ENCODE measurements at places on chromosomes 11 and 22.
A peak's percentile ranks its signal among the peaks of the same experiment; 100 is the strongest.

DNA sequence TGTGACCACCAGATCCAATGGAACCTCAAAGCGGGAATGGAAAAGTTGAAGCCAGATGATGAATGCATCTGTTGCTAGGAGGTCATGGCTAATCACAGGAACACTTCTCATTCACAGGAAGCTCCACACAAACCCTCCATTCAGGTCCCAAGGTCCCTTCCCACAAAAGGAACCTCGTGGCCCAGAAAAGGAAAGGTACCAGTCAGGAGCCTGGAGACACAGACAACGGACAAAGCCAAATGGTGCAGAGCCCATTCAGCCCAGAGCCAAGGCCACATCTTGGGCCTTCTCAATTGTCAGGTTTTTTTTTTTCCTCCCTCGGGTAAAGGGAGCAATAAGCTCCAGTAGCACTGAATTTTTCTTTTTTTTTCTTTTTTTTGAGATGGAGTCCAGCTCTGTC, 87.0 kb downstream of the FAM168A start:
- no peak for DNase-seq

DNA sequence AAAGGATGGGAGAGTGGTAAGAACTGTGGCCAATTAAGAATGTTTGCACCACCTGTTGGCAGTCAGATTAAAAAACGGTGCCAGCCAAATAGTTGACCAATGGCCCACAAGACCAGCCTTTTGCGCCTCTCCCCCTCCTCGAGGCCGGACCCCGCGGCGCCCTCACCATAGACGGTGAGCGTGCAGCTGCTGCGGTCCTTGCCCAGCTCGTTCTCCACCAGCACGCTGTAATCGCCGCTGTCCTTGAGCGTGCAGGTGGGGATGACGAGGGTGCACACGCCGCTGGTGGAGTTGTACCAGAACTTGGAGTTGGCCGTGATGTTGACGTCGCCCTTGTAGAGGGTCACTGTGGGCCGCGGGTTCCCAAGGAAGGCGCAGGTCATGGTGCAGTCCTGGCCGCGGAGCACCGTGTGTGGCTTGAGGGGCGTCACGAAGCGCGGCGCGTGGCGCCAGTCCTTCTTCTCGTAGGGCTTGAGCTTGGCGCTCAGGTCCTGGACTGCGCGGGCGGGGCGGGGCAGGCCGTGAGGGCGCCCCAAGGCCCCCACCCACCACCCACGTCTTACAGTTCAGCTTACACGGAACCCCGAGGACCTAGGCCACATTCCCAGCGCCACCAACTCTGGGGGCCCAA, 7.2 kb downstream of the TMEM86A start:
- no peak for DNase-seq

DNA sequence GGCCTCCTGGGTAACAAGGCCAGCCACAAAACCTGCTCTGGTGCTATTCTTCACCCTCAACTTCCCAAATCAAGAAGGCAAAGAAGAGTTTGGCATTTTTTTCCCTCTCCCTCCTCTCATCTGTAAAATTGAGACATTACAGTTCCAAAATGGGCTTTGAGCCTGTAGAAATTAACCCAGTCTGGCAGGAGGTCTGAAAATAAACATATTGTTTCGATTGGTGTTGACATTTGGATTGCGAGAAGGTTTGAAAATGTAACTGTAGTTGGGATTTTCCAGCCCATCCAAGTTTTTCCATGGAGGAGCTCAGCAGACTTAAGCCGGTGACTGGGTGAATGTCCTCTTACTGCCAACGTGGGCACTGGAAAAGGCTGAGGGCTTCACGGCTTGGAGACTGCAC, 35.0 kb upstream of the ALX4 start:
- DNase-seq = no peak

DNA sequence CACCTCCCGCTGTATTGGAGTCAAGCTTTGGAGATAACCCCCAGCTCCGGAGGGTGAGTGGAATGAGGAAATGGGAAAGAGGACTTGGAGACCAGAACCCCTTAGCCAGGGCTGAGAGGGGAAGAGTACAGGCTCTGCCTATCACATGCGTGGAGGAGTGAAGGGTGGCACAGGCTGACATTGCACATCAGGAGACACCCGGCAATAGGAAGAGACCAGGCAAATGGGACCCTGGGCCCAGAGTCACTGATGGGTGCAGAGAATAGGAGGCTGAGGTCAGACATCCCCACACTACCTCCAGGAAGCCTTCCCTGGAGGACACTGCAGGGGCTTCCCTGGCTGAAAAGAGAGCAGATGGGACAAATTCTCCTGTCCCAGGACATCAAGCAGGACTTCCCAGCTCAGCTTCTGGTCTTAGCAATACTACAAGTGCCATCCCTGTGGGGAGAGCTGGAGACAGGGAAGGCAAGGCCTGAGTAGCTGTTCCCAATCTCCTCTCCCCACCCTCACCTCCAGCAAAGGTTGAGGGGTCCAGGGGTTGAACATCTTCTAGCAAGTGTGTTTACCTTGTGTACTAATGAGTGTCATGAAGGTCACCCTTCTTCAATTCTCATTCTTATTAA, 160.7 kb downstream of the BUD13 start:
- no peak for DNase-seq

GRCh38 chr22:27473533-27473932, 328.0 kb downstream of the MN1 start:
- no peak for DNase-seq

- DNase-seq = no peak
These were observed 67.2 kb downstream of the ADM start for GRCh38 chr11:10371926-10372641.

DNA sequence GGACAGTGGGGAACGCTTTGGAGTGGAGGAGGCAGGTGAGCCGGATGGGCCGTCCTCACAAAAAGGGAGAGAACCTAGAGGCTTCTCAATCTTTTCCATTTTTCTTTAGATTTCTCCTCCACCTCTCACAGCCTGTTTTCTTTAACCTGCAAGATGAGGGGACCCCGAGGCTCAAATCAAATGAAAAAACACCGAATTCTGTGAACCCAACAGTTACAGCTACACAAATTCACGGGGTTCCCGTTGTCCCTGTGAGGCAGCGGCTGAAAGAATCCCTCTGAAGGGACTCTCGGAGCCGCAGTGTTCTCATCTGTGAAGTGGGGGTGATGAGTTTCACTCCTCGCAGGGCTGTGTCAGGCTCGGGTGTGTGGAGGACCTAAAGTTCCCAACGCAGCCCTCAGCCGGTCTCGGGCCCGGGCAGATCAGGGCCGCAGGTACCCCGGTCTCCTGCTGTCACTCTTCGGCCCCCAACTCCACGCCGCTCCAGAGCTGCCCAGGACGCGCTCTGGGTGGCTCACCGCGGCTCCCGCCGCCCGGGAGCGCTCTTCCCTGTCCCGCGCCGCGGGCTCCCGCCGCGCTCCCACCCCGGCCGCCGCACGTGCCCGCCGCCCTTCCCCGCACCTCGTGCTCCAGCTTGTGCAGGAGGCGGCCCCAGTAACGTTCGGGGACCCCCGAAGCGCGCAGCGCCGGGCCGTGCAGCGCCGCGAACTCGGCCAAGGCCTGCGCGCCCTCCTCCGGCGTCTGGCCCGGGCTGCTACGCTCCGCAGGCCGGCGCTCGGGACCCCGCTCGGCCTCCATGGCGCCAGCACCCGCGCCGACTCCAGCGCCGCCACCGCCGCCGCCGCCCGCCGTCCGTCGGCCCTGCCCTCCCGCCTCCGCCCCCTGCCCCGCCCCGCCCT, at the start of gene TTLL12:
TTLL12 (minus strand) TSS at position 863 of the 899 bp plus-strand sequence; CDS start at position 798, 65 bp downstream.
- DNase-seq = no peak

GRCh38 chr22:26477341-26477731, 6.2 kb downstream of the HPS4 start:
- DNase-seq = no peak

GRCh38 chr22:36938028-36938425, 24.6 kb downstream of the CSF2RB start:
- no peak for DNase-seq

DNA sequence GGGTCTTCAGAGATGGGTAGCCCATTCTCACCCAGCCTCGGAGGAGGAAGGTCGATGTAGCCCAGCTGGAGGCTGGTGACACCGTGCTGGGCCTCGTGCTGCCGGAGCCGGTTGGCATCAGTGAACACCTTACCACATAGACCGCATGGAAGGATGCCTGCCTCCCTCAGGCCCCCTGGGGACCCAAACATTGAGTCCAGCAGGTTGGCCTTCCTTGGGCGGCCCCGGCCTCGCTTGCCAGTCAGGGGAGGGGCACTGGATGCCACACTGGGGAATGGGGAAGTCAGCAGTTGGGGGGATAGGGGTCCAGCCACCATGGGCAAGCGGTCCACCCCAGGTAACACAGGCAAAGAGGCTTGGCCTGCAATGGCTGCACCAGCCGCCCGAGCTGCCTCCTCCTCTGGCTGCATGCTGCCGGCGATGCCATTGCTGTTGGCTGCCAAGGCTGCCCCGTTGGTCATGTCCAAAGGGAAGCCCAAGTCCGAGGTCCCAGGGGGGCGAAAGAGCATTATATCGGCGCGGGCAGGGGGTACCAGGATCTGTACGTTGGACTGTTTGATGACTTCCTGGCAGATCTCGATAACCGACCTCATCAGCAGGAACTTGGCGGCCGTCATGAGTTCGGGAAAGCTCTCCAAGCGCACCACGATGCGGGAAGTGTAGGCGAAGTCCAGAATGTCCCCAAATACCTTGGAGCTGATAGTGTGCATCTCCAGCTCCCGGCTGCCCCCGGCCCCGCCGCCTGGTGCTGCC, 1.4 kb downstream of the PATZ1 start:
- DNase-seq = no peak

DNA sequence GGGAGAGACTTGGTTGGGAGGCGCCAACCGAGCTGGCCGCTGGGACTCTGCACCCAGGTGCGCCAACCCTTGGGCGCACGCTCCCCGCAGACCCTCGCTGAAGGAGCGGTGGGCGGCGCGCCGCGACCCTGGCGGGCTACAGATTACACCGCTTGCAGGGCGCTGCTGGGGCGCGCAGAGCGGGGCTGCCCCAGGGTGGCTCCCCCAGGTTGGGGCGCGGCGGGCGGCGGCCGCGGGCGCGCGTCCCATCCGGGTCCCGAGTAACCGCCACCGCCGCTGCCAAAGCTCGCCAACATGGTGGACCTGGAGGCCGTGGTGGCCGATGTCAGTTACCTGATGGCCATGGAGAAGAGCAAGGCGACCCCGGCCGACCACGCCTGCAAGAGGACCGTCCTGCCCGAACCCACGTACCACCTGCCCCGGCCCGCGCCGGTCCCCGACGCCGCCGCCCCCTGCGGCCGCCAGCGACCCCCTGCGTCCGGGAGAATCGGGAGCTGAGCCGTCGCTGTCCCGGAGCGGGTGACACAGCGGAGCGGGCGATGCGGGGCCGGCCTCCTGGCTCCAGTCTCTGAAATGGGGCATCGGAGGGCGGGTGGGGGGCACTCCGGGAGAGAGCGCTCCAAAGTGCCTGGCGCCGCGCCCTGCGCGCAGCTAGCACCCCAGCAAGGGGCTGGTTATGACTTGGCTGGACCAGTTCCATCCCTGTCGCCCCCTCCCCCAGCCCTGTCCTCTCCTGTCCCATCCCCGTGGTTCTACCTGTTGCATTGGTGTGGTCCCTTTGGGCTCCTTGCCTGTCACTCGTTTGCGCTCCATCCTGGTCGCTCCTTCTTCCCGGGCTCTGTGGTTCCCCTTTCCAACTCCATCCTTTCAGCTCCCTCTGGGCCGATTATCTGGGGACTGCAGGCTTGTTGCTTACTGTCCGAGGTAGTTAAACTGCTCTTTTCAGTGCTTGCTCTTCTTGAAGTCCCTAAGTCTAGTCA, 143.3 kb upstream of the GRK3 start:
- DNase-seq = no peak

GRCh38 chr11:118287006-118287405, 17.5 kb upstream of the CD3E start:
- DNase-seq = peak; percentile 8

DNA sequence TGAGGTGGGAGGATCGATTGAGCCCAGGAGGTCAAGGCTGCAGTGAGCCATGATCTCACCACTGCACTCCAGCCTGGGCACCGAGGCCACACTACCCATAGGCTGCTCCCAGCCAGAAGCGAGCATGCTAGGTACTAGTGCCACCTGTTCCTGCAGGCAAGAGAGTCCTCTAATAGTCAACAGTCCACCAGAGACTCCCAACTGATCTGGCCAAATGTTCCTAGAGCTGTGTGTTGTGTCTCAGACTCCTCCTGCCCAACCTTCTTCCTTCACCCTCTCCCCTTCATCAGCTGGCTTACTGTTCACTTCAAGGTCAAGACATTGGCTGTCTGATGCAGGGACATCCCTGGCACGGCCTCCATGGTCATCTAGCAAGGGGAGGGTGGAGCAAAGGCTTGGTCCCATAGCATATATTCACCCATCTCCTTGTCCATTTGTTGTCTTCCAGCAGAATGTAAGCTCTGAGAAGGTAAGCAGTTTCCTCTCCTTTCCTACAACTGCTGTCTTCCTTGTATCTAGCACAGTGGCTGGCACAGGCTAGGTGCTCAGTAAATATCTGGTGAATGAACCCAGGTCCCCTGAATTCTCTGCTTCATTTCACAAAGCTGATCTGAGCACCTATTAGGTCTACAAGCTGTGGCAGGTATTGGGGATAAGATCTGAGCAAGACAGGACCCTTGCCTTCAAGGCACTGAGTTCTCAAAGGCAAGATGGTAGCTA, 126.2 kb upstream of the SERPIND1 start:
- DNase-seq = no peak

- DNase-seq = no peak
These were observed 206.2 kb upstream of the NARS2 start for GRCh38 chr11:78780889-78781288.

- DNase-seq = no peak
These were observed 83.2 kb downstream of the BUD13 start for GRCh38 chr11:116689413-116690127.

GRCh38 chr22:26672060-26672471, 14.7 kb downstream of the MIAT start:
- no peak for DNase-seq

GRCh38 chr11:34833602-34834001, 82.6 kb downstream of the APIP start:
- DNase-seq = no peak

DNA sequence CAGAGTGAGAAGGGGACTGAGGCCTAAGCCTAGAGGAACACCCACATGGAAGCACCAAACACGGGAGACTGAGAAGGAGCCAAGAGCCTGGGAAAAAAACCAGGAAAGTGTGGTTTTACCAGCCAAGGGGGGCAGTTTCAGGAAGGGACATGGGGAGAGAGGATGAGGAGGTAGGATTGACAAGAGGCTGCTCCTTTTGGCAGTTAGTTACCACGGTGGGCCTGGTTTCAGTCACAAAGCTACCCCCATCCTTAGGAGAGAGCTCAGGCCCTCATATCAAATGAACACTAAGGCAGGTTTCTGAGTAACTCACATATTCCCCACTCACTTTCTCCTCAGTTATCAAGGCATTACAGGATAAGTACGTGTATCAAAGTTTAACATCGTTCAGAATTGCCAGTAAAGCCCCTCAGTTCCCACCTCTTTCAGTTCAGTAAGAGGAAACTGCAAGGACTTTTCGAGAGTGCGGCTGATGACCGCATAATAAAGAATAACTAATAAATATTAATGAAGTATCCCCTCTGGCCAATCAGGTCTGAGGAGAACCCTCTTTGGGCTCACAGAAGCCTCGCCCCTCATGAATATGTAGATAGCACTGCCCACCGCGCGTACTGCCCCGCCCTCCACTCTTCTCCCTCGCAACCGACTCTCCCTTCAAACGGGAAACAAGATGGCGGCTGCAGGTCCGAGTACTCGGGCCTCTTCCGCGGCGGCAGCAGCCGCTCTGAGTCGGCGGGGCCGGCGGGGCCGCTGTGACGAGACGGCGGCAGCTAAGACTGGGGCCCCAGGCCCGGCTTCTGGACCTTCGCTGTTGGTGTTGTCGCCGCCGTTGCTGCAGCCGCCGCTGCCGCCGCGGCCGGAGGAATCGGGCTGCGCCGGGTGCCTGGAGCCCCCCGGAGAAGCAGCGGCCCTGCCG, at the start of gene RNF169:
RNF169 (plus strand) TSS at position 639 of the 916 bp plus-strand sequence; CDS start at position 671, 32 bp downstream.
- DNase-seq = peak; percentile 83
